ENCODE measurements at places on chromosomes 12 and 14. TPM values are rescaled to one million over a fixed set of nuclear protein-coding genes. Genes with fewer than 3 reads are reported as not detected.

Gene TAMALIN
- 49.2 TPM for total RNA-seq

Gene WNT5B
- total RNA-seq: 0.28 TPM

Gene MOK
- 2.7 TPM for total RNA-seq

Gene TMPRSS12
- total RNA-seq: not detected
